ENCODE measurements at places on chromosomes 5 and 9. TPM values are rescaled to one million over a fixed set of nuclear protein-coding genes. Genes with fewer than 3 reads are reported as not detected.

GRCh38 chr9:127112056-127112455 lies 10.4 kb downstream of the ANGPTL2 start:
- DNase-seq: no peak

DNA sequence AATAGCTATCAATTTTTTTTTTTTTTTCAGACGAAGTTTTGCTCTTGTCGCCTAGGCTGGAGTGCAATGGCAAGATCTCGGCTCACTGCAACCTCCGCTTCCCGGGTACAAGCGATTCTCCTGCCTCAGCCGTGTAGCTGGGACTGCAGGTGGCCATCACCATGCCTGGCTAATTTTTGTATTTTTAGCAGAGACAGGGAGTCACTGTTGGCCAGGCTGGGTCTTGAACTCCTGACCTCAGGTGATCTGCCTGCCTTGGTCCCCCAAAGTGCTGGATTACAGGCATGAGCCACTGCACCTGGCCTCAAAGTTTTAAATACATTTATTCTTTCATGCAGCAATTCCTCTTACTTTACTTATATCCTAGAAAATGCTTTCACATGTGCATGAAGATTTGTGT lies 17.6 kb downstream of the TRIM14 start:
- DNase-seq: no peak

GKAP1 gene
- total RNA-seq: 12.1 TPM

ZNF883 gene
- 8.7 TPM for total RNA-seq

DNA sequence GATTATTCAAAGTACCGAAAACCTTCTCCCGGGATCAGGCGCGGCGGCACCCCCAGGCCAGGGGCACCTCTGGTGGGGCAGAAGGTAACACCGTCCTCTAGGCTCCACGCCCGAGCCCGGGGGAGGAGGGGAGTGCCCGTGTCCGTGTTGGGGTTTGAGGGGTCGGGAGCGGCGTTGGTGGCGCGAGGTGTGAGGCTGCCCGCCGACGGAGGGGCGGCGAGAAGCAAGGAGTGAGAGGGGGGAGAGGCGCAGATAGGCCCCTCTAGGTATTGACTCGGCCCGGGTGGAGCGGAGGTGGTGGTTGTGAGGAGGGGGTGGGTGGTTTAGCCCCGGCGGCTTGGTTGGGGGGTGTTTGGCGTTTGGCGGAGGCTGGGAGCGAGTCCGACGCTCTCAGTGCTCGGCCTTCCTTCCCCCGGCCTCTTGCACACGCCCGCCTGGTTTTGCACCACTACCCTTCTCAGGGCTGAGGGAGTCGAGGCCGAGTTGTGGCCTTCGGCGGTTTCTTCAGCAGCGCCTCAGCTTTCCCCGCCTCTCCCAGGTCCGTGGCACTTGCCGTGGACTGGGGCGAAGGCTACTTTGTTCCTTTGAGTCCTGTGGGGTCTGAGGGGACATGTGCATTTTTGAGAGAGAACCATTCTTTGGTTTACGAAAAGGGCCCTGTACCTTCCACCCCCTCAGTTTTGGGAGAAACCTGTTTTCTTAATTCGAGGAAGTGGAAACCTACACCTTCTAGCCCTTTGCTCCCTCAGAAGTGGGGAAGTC lies 450 bp downstream of the GPBP1 start:
- peak; percentile 14 for DNase-seq

C9orf152 gene
- not detected for total RNA-seq

SHISAL2B gene
- 0.55 TPM for total RNA-seq

- peak; percentile 18 for DNase-seq
Observed at GRCh38 chr9:89743216-89743572, 138.4 kb downstream of the GADD45G start.

SCGB3A2 gene
- not detected for total RNA-seq

DNA sequence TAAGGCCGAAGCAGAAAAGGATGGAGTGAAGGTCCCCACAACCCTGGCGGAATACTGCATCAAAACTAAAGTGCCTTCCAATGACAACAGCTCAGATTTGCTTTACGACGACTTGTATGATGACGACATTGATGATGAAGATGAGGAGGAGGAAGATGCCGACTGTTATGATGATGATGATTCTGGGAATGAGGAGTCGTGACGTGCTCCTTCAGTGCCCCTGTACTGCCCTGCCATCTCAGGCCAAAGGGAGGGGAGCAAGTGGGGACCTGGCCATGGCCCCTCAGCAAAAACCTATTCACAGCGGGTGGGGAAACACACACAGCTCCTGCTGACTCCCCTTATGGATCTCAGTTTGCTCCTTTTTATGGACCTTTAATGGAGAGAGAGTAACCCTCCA lies 100.1 kb downstream of the UBE2R2 start:
- DNase-seq: no peak

FBP1 gene
- total RNA-seq: 0.80 TPM

MEF2C gene
- 46.0 TPM for total RNA-seq
